Germinal center (tissue), 1 donor: ENCODE measurements at places on chromosomes 16 and 17.

DNA sequence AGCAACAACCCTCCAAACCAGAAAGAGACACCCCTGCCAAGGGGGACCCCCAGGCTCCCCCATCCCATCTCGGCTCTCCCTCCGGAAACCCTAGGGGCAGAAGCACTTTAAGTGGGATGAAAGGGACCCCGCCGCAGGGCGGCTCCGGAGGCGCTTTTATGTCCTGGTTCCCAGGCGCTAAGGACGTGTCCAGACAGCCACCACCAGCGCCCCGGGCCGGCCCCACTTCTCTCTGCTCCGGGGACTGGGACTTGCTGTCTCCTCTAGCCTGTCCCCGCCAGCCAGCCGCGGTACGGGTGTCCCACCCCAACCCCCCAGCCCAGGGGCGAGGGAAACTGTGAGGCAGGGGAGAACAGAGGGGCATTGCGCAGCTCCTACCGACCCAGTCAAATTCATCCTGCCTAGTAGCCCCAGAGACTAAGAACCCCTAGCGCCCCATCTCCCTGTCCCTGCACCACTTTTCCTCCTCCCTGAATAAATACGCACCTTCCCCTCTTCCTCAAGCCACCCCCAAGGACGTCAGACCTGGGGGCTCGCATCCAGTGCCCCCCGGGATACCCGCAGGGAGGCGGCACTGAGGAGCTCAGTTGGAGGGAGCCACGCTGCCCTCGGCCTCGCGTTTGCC is 4.1 kb downstream of the SP6 start:
- DNase-seq, result no peak

- no peak for DNase-seq
These were observed 387.1 kb downstream of the HS3ST4 start for GRCh38 chr16:26078716-26079355.

DNA sequence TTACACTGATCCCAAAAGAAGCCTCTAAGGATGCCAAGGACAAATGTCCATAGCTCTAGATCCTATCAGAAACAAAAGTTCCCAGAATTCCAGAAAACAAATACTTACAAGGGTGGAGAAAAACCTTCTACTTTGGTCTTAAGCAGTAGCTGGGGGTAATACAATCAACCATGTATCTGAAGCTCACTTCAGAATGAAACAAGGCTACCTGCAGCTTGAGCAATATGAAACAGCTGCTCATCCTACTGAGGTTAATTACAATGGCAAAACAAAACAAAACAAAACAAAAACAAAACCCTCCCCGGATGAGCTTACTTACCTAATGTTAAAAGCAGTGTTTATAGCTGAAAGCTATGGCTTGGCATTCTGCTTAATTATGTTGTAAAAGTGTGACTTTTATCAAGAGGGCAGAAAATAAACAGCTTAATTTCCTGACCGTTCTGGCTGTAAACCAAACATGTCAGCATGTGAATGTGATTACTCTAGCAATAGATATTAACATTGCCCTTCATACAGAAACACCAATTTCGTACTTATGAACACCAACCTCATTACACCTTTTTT is 10.5 kb downstream of the PDZD9 start:
- no peak for DNase-seq

GRCh38 chr16:87575027-87575804 is 27.1 kb upstream of the JPH3 start:
- DNase-seq, result no peak

DNA sequence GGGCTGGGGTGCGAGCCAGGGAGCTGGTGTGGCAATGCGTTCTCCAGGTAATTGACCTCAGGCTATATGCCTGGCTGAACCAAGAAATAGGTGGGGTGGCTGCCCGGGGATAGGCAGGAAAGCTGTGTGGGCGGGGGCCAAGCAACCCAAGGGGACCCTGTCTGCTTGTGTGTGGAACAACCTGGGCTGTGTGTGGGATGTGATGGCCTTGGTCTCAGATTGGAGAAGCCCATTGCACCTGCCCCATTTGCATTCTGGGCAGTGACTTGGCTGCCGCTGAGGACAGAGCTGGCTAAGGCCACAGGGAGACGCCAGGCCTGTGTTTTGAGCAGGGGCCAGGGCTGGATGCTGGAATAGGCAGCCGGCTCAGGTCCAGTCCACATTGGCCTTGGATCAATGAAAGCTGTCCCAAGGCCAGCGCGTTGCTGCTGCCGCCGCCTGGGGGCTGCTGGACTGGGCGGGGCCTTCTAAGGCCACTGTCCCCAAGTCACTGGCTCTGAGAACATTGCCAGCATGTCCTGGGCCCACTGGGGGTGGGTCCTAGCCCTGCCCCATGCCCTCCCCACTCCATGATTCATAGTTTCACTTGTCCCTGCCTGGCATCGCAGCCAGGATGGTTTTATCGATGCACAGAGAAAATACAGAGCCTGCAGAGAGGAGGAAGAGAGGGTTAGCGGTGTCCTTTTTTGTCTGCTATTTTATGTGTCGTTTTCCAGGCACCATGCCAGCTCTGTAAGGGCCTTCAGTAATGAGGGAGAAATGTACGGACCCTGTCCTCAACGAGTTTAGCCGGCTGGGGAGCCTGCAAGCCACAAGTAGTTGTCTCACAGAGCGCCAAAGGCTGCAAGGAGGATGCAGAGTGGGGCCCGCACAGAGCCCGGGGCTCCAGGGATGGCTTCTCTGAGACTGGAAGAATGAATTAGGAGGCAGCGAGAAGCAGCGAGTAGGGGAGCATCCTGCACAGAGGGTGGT is 43.9 kb downstream of the NKD1 start:
- no peak for DNase-seq

DNA sequence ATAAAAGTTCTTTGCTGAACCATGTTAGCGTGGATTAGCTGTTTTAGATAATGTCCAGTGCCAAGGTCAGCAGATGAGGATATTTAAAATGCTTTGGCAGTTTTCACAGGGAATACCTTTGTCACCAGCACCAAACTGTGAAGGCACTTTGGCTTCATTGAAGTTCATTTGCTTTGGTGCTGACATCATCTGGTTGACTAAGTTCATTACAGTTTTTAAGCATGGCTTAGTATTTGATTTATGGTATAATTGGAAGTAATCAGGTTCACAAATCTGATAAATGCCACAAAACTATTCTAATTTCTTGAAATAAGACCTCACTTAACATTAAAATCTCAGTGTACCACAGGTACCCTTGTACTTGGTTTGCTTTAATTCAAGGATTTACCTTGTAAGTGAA is 4.3 kb downstream of the GID4 start:
- no peak for DNase-seq

- DNase-seq, result no peak
These were observed 15.2 kb downstream of the CACNA1G start for GRCh38 chr17:50575581-50576210.

- no peak for DNase-seq
These were observed 40.8 kb upstream of the MEAK7 start for GRCh38 chr16:84545114-84545737.

DNA sequence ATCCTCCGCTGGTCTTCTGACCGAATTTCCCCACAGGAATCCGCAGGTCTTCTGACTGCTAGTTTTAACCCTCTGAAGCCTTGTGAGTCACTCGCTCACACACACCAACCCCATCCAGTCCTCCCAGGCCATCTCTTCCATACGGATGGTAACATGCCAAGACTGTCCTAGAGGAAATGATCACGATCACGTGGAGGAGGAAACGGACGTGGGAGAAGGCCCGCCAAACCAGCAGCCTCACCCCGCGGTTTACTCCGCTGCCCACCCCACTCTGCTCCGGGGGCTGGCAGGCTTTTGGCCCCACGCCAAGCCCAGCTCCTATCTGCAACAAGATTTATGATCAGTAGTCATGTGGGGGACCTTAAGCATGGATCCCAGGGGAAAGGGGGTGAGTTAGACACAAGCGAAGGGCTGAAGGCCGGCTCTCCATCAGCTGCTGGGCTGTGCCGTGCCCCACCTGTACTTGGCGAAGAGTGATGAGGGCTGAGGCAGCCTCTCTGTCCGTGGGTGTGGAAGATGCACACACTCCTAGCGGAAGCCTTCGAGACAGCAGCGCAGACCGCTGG is 1.5 kb upstream of the FAAP100 start:
- DNase-seq, result no peak

GRCh38 chr17:43528988-43529814 is 16.9 kb downstream of the ETV4 start:
- no peak for DNase-seq

DNA sequence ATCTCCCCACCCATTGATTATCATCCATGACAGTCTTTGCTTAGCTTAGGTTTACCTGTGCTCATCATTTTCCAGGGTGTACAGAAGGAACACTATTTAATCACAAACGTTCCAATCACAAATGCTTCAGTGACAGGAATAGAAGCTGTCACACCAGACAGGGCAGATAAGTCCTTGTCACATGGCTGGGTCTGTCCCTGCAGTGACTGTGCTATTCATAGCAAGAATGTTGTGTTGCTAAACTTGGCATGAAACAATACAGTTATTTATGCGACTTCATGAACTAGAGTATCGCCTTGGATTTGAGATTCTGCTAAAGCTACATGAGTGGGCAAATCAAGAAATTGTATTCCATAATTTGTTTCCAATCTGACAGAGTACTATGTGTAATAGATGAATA is 108.4 kb downstream of the CDH13 start:
- DNase-seq, result no peak
